ENCODE measurements at places on chromosomes 3 and 15.

DNA sequence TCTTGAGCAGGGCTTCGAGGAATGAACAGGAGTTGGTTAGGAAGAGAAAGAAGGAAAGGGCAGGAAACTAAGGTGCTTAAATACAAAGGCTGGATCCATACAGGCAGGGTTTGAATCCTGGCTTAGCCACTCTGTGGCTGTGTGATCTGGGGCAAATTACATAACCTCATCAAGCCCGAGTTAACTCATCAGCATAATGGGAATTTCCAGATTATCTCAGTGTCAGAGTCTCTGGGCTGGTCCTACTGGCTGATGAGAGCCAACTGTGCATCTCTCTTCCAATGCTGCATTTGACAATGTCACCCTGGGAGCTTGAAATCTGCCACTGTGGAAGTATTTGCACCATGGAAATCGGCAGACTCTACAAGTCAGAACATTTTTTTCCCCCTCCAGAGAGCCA lies 83.8 kb upstream of the SLC6A6 start:
- no peak for DNase-seq

DNA sequence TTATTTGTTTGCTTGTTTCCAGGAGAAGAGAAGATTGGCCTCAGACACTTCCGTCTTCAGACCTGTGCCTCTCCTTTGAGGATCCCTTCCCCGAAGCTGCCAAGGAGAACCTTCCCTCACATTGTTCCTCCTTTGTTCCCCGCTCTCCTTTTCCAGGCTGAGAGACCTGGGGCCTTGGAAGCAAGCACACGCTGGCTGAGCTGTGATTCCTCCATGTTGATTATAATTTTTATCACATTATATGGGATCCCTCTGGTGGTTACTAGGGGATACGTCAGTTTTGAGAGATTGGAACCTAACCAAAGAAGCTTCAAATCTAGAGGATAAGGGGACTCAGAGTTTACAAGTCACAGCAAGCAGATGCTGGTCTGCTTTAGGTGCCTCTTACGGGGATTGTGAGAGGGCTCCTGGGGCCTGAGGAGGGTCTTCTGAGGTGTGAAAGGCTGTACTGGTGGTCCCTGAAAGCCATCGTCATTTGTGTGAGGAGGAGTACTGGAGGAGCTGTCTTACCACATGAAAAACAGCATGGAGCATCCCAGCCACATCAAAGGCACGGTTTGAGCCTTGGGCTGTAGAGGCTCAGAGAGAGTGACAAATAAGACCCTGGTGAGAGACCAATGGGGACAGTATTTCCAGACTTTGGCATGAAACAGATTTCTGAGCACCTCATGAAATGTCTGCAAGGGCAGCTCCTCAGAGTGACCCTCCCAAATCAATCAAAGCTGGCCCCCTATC lies 760.1 kb upstream of the CFAP20DC start:
- DNase-seq = no peak

- DNase-seq = no peak
Observed at GRCh38 chr3:79063624-79064023, 704.2 kb downstream of the ROBO1 start.

DNA sequence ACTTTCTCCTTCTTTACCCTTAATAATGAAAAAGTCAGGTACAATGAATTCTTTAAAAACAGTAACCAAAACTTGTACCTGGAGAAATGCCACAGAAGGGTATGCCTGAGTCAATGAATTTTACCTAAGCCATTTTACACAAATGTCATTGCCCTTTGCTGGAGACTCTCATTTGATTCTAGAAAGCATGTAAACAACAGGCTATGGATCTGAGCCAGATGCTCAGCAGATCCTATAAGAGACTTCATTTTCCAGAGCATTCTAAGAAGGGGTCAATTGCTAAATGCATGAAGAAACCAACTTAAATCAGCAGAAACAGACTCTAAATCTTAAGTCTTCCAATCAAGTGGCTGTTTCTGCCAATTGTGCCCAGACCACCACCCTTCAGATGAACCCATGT lies 83.8 kb upstream of the GALNT15 start:
- DNase-seq = no peak

DNA sequence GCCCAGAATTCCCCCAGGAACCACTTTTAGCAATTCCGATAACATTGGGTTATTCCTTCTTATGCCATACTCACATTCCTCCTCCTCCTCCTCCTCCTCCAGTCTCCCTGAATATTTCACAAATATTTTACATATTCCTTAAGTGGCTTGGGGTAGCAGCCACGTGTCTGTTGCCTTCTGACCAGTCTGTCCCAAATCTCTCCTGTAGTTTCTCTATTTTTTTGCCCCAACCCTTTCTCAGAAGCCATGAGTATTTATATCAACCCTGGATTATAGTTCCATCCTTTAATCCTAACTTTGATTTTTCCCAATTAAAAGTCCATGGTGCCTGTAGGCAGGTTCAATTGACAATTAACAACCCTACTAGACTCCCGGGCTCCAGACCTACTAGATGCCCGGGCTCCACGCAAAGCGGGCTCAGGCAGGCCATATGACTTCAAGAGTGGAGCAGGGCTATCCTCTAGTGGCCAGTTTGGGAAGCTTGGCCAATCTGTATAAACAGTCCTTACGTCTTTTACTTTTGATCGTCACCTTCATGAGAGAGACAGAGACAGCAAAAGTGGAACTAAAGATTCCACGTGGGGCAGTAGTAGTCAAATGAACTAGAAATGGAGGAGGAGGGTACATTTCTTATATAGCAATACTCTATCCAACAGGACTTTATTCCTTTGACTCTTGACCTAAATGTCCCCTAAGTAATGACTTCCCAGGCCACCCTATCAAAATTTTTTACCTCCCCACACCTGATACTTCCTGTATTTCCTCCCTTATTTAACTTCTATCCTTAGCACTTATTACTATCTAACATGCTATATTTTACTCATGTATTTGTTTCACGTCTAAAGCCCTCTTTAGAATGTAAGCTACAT lies 69.7 kb downstream of the USF3 start:
- DNase-seq = no peak

- no peak for DNase-seq
Observed at GRCh38 chr15:78880813-78881212, 8.1 kb downstream of the MORF4L1 start.

GRCh38 chr3:107657971-107658370 lies 135.2 kb downstream of the BBX start:
- DNase-seq = no peak

DNA sequence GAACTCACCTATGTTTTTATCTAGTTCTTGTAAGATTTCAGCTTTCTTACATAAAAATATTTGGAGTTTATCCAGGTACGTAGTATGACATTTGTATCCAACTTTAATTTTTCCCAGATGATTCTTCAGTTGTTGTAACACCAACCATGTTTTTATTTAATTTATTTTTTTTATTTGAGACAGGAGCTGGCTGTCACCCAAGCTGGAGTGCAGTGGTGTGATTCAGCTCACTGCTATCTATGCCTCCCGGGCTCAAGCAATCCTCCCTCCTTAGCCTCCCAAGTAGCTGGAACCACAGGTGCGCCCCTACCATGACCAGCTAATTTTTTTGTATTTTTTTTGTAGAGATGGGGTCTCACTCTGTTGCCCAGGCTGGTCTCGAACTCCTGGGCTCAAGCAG lies 6.6 kb downstream of the XYLB start:
- no peak for DNase-seq

DNA sequence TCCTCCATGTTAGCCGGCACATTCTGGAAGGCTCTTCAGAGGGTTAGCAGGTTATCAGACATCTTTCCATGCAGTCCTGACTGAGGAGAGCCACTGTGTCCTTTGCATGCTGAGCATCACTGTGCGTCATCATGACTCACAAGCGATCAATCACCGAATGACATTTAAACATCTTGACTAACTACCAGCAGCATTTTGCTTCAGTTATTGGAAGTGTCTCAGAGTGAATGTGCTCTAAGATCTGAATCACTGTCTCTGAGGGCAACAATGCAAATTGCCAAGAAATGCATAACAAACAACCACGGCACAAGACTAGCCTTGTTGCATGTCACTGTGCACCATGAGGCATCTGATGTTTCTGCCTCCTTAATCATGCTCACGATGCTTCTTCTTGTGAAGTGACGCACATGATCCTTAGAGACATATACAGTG lies 18.3 kb upstream of the ATP8B4 start:
- no peak for DNase-seq

- DNase-seq = no peak
Observed at GRCh38 chr3:32340611-32341365, 50.9 kb upstream of the CMTM7 start.

DNA sequence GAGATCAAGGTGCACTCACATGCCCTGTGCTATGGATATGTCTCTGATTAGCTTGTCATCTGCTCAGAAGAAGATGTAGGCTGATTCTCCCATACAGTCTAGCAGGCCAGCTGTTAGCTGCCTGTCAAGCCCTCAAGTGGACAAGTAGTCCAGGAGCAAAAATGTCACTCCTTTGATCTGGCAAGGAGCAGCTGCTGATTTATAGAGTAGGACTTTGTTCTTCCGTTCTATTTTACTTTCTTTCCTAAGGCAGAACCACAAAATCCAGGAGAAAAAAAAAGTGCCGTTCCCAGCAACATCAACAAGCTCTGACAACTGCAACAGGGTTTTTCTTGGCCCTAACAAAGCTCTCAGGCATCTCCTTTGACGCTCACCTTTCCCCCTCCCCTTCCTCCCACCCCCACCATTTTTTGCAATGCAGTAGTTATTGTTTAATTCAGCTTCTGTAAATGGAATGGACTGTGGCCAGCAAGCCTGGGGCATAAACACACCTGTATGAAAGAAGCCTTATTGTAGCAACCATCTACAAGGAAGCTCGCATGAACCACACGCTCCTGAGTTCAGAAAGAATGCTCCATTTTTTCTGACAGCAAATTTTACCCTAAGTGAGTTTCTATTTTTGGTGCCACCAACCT lies 196.3 kb downstream of the MEIS2 start:
- DNase-seq = no peak

DNA sequence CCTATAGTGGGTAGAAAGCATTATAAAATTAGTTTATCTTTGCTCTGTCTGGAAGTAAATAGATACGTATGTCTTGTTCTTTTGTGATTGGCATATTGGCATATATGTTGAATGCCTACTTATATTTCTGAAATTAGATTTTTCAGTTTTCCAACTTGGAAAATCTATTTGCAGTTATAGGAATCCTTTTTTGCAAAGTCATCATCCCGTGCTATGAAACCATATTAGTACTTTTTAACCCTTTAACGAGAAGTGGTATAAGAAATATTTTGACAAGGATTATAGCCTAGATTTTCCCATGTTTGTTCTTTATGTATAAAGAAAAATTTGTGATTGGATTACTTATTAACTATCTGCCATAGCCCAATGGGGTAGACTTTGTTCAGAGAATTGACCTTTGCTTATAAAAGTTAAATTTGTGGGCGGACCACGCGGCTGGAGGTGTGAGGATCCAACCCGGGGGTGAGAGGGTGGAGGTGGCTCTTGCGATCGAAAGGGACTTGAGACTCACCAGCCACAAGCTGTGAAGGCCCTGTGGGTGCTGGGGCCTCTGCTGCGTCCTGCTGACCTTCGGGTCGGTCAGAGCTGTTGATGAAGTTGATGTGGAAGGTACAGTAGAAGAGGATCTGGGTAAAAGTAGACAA lies 5.9 kb downstream of the LRRC28 start:
- no peak for DNase-seq

DNA sequence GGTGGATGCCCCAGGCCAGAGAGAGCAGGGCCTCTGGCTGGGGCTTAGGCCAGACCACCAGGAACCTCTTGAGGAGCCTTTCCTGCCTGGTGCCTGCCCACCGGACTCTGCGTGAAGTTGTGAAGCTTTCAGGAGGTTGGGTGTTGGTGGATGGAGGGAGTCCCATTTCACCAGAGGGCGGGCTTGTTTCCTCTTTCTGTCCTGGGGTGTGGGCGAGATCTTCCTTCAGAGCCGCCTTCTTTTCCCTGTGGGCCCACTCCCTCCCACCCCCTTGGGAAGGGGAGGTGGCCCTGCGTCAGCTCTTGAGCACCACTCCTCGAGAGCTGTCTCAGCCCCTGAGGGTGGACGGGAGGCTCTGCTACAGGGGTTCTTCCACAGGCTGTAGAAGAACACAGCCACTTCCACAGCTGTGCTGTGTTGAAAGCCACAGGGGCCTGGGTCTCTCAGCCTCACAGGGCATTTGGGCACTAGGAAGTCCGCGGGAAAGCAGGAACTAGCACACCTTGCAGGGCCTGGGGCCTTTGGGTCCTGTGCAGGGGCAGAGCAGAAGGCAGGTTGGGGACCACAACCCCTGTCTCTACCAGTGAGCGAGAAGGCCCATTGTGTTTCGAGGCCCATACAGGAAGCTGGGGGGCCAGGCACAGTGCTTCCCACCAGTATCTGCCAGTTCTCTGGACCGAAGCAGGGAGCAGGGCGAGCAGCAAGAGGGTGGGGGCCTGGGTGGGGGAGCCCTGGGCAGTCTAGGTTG lies 2.1 kb downstream of the AMIGO3 start:
- no peak for DNase-seq

- no peak for DNase-seq
Observed at GRCh38 chr3:186979852-186980251, 49.5 kb downstream of the ST6GAL1 start.

DNA sequence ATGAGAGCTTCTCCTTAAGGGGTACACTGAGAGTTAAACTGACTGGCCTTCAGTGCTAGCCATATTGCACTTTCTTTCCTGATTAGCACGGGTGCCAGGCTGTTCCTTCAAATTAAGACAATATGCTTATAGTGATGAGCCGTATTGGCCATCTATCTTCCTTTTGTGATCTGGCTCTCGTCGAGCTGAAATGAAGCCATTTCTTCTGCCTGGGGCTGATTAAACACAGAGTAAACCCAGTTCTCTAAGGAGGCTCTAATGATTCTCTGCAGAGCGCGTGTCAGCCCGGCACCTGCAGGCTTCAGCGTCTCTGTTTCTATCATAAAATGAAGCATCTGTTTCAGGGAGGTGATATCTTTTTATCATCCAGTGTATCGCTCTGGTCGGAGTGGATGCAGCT lies 107.5 kb upstream of the NR2F2 start:
- no peak for DNase-seq

- DNase-seq = no peak
Observed at GRCh38 chr3:45204136-45204535, 22.0 kb downstream of the TMEM158 start.

GRCh38 chr3:175041369-175041768 lies 182.2 kb downstream of the NAALADL2 start:
- DNase-seq = no peak

GRCh38 chr3:38274864-38275649 lies 7.0 kb upstream of the SLC22A14 start:
- DNase-seq = no peak

- DNase-seq = no peak
Observed at GRCh38 chr15:94691169-94691568, 459.8 kb downstream of the MCTP2 start.

DNA sequence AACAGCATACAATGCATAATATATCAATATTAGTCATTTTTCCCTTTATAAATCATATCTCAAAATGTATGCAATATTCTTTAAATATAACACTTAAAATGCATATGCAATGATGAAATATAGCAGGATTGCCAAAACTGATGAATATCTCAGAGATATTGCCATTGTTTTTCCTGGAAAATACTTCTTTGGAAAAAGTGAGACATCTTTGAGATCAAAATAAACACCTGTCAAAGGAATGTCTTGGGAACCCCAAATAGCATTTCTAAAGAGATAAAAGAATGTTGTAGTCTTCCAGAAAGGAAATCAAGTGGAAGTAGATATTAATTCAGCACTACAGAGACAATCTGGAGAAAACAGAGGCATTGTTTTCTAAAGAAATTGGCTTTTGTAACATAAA lies 457.8 kb upstream of the UBE2E2 start:
- DNase-seq = no peak

GRCh38 chr3:127763816-127764215 lies 58.5 kb downstream of the MGLL start:
- DNase-seq = no peak
